AG08396 (cell line): ENCODE measurements at places on chromosomes 6 and 20.

GRCh38 chr6:46048646-46049297, 33.1 kb upstream of the CLIC5 start:
- no peak for DNase-seq

- no peak for DNase-seq
These were observed 35.5 kb downstream of the ASCC3 start for GRCh38 chr6:100845676-100846075.

GRCh38 chr20:9349249-9349648, 165.1 kb upstream of the LAMP5 start:
- no peak for DNase-seq

DNA sequence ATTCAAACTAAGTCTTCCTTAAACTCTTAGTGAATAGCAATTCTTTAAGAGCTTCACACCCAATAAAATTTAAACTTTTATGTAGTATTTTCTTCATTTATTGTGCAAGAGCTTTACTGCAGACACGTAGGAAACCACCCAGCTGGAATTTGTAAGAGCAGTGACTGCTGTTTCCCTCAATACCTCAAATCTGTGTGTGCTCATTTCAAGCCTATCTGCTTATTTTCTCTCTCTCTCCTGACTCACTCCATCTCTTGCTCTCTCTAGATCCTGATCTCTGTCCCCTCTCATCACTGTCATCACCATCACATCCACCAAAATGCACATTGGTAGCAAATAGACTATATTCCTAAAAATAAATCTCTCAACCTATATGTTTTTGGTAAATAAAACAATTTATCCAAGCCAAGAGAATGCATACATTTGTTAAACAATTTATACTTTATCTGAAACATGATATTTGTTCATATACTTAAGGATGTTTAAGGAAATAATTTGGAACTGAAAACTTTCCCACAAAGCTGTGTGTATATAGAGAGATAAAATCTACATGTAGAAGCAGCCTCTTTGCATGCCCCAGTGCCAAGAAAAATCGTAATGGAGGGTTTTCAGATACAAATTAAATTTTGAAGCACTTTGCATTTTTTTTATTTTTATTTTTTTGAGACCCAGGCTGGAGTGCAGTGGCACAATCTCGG, 273.0 kb downstream of the TFAP2A start:
- DNase-seq, result no peak

- DNase-seq, result no peak
These were observed 40.2 kb upstream of the PHACTR3 start for GRCh38 chr20:59564171-59564570.

- DNase-seq, result no peak
These were observed 50.4 kb upstream of the NEDD9 start for GRCh38 chr6:11282875-11283274.

DNA sequence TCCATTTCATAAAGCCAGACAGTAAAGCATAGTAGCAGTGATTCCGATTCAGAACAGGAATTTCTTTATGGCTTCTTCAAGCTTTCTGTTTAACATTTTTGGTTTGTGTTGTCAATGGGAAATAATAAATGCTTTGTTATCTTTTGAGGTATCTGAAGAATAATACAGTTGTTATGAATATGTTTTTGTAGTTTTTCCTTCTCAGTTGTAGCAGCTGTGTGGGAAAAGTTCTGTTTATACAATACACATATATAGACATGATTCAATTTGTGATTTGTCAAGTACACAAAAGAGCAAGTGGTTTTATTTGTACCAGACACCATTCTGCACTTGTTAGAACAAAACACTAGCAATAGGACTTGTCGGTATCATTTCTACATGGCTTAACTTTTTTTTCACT, 96.6 kb downstream of the CDYL start:
- DNase-seq, result no peak

- DNase-seq, result no peak
These were observed 73.4 kb upstream of the SIM1 start for GRCh38 chr6:100538086-100538485.

DNA sequence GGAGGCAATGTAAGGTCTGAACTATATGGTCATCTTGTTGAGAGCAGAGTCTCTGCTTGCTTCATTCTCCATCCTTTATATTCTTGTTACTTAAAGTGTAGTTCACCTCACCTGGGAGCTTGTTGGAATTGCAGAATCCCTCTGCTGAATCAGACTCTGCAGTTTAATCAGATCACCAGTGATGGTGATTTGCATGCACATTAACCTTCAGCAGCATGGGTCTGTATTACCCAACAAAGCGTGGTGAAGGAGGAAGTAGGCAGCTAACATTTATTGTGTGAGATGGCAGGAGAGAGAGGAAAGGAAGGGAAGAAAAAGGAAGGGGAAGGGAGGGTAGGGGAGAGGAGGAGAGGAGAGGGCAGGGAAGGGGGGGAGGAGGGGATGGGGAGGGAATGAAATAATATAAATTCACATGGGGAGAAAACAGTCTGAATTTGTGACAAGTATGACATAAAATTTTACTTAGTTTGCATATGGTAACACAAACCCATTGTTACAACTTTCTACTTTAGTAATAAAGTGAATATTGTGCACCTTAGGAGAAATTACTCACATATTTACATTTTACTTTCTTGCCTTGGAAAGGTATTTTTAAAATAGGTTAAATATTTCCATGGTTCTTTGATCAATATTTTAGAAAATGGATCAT, 740.7 kb downstream of the DHX35 start:
- no peak for DNase-seq

- DNase-seq, result no peak
These were observed 46.1 kb downstream of the MYH7B start for GRCh38 chr20:35001596-35002362.
